ENCODE measurements at places on chromosomes 16 and 17.
A peak's percentile ranks its signal among the peaks of the same experiment; 100 is the strongest.

GRCh38 chr17:64615028-64615677, 47.0 kb downstream of the SMURF2 start:
- DNase-seq = peak; percentile 34

- DNase-seq = no peak
These were observed 97.0 kb upstream of the DNAH17 start for GRCh38 chr17:78674156-78674555.

- DNase-seq = no peak
These were observed 49.1 kb upstream of the TANC2 start for GRCh38 chr17:62916684-62917571.

DNA sequence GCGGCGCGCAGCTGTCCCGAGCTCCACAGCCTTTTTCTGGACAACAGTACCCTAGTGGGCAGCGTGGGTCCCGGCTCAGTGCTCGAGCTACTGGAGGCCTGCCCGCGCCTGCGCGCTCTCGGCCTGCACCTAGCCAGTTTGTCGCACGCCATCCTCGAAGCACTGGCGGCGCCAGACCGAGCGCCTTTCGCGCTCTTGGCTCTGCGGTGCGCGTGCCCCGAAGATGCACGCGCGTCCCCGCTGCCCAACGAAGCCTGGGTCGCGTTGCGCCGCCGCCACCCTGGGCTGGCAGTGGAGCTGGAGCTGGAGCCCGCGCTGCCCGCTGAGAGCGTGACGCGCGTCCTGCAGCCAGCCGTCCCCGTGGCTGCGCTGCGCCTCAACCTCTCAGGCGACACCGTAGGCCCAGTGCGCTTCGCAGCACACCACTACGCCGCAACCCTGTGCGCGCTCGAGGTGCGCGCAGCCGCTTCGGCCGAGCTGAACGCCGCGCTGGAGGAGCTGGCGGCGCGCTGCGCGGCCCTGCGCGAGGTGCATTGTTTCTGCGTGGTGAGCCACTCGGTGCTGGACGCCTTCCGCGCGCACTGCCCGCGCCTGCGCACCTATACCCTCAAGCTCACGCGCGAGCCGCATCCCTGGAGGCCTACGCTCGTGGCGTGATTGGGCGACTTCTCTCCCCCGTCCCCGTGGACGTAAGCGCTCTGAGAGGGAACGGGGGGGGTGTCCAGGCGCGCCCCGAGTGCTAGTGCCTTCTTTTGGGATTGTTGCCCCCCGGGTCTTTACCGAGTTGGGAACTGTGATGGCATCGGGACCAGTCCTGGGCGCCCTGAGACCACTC, 1.2 kb upstream of the HSF4 start:
- no peak for DNase-seq

Data from AG09309 (cell line).